ENCODE measurements at places on chromosomes 12 and 14.

DNA sequence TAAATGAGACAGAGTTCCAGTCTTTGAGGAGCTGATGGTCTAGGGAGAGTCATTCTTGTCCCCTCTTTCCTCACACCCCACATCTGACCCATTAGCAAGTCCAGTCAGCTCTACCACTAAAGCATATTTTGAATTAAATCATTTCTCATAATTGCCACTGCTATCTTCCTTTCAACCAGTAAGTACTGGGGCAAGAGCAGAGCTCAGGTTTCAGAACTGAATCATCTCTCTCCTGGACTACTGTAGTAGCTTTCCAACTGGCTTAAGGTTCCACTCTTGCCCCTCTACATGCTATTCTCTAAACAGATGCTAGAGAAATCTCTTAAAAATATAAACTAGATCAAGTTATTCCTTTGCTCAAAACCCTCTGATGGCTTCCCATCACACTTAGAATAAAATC lies 218.3 kb downstream of the TTC6 start:
- DNase-seq, result no peak

DNA sequence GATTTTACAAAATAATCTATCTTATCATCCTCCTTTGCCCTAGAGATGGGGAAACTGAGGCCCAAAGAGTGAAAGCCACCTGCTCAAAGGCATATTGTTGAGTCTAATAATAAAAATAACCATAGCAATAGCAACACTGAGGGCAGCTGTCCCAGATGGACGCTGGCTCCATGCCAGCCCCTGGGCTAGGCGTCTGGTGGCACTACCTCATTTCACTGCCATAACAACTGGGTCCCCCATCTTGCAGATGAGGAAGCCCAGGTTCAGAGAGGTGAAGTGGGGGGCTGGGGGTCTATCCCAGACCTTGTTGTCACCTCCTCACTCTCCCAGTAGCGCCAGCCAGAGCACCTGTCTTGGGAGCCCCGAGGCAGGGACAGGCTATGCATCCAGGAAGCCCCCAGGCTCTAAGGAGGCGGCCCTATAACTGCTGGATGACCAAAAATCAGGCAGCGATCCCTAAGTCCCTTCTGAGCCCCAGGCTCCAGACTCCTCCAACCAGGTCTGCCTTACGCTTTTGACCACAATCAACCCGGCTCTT lies 12.8 kb downstream of the BDKRB2 start:
- DNase-seq, result no peak

- DNase-seq, result no peak
Measured at GRCh38 chr14:60189923-60190840, 25.0 kb upstream of the DHRS7 start.

DNA sequence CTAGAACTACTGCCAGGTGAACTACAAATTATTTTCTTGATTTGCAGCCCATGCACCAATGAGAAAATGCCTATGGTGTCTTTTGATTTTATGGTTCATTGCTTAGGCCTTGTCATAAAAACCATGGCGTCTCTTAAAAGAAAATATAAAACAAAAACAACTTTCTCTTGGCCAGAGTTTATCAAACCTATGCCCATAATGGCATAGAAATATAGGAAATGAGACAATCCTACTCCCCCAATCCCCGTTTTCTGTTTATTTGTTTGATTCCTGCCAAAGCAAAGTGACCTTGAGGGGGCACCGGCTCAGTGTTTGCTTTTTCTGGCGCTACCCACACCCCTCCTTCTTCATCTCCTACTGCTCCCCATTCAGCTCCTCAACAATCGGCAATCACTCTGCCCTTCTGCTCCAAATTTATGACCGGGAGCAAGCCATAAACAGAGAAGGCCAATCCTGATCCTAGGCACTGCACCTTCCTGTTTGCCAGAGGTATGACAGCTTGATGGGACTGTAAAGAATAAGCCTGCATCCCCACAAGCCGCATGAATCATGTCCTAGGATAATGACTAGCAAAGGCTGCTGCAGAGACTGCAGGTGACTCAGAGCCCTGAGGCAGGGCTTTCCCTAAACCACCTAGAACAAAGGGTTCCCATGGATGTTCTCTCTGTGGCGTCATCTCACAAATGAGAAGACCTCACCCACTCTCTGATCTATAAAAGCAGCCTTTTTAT lies 874.9 kb downstream of the NRXN3 start:
- DNase-seq, result no peak

DNA sequence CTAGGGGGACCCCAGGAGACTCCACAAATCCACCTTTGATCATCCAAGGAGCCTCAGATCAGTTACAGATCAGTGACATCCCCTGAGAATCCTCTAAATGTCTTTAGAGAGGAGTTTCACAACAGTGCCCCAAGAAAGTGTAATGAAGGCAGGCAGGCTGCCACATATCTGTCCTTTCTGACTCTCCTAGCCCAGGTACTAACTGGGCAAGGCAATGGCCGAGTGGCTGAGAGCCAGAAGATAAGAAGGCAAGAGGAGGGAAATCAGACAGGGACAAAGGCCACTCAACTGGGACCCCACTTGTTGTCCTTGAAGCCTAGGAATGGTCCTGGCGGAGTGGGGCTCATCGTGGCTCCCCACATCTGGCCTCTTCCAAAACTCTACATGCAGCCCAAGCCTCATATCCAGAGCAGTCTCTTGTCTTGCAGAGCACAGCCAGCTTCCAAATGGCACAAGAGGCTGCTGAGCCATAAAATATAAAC lies 11.6 kb downstream of the ACTN1 start:
- no peak for DNase-seq

- peak; percentile 15 for DNase-seq
Measured at GRCh38 chr12:27367078-27367477, 34.4 kb downstream of the BMAL2 start.

GRCh38 chr12:124296295-124296915 lies 1.5 kb downstream of the RFLNA start:
- DNase-seq, result no peak

DNA sequence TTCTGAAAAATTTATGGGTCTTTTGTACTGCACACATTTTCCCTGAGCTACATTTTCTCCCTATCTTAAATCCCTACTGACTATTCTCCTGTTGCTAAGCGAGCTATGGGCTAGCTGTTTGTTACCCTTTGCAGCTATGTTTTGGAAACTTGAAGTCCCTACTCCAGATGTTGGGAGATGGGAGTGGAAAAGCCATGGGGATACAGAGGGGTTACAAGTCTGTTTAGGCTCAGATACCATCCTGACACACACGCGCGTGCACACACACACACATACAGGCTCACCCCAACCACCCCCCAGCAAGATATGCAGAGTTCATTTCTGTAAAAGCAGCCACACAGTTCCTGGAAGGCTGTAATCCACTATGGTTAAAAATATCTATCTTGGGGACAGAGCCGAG lies 15.8 kb downstream of the ATP5MC2 start:
- DNase-seq, result peak; percentile 48

GRCh38 chr14:94775091-94775870 lies 5.4 kb upstream of the GSC start:
- no peak for DNase-seq

DNA sequence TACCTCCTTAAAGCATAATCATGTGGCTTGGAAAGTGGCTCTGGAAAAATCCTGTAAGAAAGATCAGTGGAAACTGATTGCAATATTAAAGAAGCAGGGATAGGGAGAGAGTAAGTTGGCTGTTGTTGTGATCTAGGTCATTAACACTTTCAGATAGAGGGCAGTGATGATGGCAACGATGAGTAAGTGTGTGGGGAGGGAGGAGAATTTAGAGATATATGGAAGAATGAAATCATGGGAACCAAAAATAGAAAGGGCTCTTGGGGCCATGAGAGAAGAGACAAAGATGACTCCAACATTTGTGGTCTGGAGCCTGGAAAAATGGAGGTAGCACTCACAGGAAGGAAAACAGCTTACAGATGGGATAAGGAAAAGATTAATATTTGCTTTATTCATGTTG lies 23.3 kb downstream of the SNRPF start:
- DNase-seq, result peak; percentile 7

- peak; percentile 82 for DNase-seq
Measured at GRCh38 chr12:109739747-109740693, 26.4 kb downstream of the FAM222A start.

DNA sequence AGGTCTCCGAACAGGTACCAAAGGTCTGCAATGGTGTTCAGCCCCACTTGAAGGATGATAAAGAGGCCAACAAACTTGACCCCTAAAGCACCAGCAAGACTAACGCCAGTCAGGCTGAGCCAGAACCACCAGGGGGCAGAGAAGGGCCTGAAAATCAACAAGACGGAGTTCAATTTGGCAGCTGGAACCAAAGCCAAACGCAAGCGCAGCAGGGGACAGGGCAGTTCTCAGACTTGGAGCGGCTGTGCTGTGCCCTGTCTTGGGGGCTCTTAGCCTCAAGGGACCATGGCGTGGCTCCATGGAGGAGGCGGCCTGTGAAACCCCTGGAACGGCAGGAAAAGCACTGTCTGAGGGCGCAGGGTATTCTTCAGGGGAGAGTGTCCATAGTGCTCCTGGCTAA lies 19.6 kb downstream of the POMT2 start:
- DNase-seq, result peak; percentile 52

GRCh38 chr12:131643631-131644452 lies 67.0 kb upstream of the SFSWAP start:
- DNase-seq, result no peak

DNA sequence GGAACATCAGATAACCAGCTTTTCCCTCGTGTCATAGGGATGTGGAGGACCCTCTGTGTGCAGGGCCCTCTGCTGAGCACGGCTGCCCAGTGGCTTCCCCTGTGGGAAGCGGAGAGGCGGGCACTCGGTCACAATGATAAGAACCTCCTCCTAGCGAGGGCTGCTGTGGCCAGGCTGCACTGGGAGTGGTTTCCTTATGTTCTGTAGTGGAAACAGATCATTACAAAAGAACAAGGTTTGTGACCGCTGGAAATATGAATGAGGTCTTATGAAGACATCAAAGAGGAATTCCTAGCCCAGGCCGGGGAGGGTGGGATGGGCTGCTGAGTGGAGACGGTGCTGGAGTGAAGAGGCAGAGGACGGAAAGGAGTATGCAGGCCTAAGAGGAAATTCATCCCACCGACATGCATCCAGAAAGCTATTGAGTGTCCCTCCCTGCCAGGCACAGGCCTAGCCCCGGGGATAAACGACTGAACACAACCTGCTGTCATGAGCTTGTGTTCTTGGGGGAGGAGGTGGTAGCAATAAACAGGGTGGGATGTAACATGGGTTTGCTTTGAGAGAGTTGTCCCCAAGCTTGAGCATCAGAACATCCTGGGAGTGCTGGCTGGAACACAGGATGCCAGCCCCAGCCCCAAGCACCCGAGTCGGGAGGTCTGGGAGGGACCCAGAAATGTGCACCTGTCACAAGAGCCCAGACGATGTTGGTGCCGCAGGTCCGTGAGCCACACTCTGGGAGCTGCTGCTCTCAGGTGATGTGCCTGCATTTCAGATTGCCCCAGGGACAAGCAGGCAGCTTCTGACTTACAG lies 37.5 kb downstream of the FZD10 start:
- DNase-seq, result no peak

- DNase-seq, result no peak
Measured at GRCh38 chr14:105366386-105367074, 31.8 kb upstream of the TEX22 start.

DNA sequence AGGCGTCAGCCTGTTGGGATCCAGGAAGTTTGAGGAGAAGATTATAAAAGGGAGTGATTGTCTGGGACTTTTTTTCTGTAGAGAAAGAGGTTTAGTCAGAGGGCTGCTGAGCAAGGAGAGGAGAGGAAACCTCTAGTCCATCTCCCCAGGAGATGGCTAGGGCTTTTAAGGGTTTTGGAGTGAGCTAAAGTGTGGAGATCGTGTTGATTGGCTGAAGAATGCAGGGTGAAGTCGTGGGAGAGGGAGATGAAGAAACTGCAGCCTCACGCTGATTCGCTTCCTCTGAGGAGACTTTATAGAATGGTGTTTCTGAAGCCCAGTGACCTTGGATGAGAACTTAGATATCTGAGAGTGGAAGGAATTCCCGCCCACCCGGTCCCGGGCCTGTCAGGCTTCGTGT lies 193.7 kb upstream of the PWP1 start:
- DNase-seq, result no peak

GRCh38 chr14:102694530-102695166 lies 82.6 kb upstream of the TRAF3 start:
- DNase-seq, result peak; percentile 84

DNA sequence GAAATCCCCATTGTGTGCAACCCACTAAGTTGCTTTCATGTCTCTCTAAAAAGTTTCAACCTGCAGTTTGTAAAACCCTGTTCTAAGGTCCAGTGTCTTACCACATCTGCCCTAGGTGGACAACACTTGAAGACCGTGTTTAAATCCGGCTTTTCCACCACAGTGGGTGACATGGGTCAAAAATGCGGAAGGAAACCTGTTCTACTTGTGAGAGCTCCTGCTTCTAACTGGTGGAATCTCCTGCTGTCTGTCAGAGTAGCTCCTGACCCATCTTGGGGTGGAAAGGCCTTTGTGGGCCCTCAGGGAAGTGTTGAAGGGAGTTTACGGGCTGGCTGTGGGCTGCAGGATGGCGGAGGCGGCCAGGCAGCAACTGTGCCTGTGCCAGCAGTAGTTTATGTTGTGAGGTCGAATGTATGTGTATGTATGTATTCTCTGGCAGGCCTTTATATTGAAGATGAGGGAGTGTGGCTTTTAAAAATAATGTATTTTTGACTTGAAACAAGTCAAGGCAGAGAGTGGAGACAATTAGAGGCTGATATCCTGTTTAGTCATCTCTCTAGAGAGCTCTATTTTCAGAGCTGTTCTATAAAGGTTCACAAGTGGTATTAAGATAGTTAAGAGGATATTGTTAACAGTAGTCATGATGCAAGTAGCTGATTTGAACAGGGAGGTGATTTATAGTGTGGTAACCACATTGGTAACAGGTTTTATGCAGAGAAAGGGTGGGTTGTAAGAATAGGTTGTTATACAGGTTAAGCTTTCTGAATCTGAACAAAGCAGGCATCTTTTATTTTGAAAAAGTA lies 67.0 kb downstream of the PRKCH start:
- no peak for DNase-seq

DNA sequence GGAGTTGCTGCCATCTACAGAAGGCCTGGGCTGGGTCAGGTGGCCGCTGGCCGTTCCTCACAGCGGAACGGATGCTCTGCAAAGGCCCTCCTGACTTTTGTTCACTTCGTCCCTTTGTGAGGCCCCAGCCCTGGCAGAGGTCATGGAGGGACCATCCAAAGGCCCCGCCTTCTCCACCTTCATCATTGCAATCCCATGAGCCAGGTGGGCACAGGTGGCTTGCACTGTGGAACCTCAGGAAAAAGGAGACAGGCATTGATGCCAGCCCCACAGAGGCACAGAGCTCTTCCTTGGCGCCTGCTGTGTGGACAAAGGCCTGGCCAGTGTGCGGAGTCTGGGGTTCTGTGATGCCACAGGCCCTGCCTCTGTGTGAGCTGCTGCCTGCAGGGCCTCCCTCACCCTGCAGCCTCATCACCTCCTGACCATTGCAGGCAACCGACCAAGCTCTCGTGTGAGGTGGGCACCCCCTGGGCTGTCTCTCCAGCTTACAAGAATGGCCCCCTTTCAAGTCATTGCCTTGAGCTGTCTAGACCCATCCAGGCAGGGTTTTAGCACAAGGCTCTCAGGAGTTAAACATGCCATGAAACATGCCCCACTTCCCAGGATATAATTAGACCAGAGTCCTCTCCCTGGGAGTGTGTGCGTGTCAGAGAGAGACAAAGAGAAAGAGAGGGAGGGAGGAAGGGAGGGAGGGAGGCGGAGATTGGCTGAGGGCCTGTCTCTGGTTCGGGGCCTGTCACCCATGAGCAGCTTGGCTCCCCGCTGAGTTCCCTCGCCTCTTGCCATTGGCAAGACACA lies 19.3 kb downstream of the NFKBIA start:
- DNase-seq, result no peak

- peak; percentile 56 for DNase-seq
Measured at GRCh38 chr12:14238221-14238792, 127.2 kb upstream of the ATF7IP start.

All from OCI-M1 (cell line).